ENCODE measurements at places on chromosomes 1 and 21. TPM values are rescaled to one million over a fixed set of nuclear protein-coding genes. Genes with fewer than 3 reads are reported as not detected.

The HCRTR1 gene
- total RNA-seq: 0.28 TPM

DNA sequence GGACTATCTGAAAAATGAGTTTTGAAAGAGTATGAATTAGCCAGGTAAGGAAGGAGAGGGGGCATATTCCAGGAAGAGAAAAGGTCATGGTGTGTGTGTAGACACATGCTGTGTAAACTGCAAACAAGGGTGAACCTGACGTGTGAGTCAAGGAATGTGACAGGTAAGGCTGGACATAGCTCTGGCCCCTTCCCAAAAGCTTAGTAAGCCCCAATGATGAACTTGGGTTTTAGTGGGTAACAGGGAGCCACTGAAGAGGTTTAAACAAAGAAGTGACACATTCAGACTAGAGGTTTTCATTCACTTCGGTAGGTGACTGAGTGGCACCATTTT is 36.7 kb downstream of the EGLN1 start:
- no peaks in the 10 kb centered on the region for H3K27me3 ChIP-seq
- DNase-seq: peak; percentile 28
- peaks cover 12% of the 10 kb centered on the region for H3K4me1 ChIP-seq
- no peaks in the 10 kb centered on the region for H3K36me3 ChIP-seq

- DNase-seq: no peak
- H3K4me1 ChIP-seq: no peaks in the 10 kb centered on the region
- no peaks in the 10 kb centered on the region for H3K27me3 ChIP-seq
- H3K27ac ChIP-seq: no peak overlapping the region
- H3K36me3 ChIP-seq: no peaks in the 10 kb centered on the region
Observed at GRCh38 chr1:102961549-102961948, 146.8 kb downstream of the COL11A1 start.

The EDN2 gene
- total RNA-seq: 0.40 TPM

DNA sequence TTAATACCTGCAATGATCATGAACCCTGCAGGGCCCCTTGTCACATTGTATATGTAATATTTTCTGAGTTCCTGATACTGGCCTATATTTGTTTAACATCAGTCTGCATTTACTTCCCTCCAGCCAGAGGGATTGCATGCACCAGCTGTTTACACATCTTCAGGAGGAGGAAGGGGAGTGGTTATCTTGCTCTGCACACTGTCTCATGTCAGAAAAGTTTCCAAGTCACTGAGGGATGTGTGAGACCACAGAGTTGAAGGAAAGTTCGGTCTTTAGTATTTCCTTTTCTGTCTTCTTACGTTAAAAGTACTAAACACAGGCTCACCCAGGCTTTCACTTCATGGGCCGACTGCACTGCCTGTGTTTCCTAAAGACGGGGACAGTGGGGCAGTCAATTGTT is 574.1 kb downstream of the LMO4 start:
- H3K4me3 ChIP-seq: no peak overlapping the region
- H3K4me1 ChIP-seq: peaks cover 42% of the 10 kb centered on the region
- peak overlapping the region; percentile 84 for H3K27ac ChIP-seq
- H3K27me3 ChIP-seq: no peaks in the 10 kb centered on the region
- DNase-seq: peak; percentile 78
- no peaks in the 10 kb centered on the region for H3K36me3 ChIP-seq

- no peaks in the 10 kb centered on the region for H3K27me3 ChIP-seq
- no peak overlapping the region for H3K27ac ChIP-seq
- no peak for DNase-seq
- H3K4me3 ChIP-seq: no peak overlapping the region
- no peaks in the 10 kb centered on the region for H3K4me1 ChIP-seq
Observed at GRCh38 chr1:43509007-43509739, 21.5 kb upstream of the PTPRF start.

Data from hepatocyte (in vitro differentiated cells).